IMR-90 (cell line): ENCODE measurements at places on chromosomes 3 and 15. TPM values are rescaled to one million over a fixed set of nuclear protein-coding genes. Genes with fewer than 3 reads are reported as not detected.

DNA sequence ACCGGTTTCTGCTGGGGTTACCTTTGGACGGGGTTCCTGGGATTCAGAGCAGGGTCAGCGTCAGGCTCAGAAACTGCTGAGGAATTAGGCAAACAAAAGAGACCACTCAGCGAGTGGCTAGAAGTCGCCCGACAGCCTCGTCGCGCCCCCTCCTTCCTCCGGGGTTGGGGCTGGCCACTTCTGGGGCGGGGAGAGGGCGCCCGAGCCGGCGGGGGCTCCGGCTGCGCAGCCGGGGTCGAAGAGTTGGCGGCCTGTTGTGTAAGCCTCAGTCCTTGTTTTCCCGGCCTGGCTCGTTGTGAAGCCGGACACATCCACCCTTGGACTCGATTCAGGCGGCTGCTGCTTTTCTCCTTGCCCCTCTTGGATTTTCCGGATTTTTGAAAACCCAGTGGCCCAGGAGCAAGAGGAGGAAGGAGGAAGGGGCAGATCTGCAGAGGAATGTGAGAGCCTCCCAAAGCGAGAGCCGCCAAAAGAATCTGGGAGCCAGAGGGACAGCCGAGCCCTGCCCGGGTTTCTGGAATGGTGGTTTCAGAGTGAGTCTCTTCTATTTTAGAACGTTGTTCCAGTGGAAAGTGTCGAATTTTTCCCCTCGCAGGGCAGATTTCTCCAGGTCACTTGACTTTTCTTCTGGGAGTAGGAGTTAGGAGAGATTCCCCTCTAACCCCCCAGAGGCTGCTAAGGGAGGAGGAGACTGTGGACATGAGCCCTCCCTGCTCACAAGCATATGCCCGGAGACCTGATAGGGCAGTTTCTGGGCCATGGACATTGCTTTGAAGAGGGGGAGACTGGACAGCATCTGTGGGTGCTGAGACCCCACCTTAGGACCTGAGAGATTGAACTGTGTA is 666 bp downstream of the SNX33 start:
- peak overlapping the region; percentile 94 for H3K27ac ChIP-seq
- peak overlapping the region; percentile 88 for H3K4me3 ChIP-seq
- no peak for DNase-seq
- peaks cover 40% of the 10 kb centered on the region for H3K4me1 ChIP-seq
- H3K36me3 ChIP-seq = peaks cover 30% of the 10 kb centered on the region
- H3K27me3 ChIP-seq = no peaks in the 10 kb centered on the region

DNA sequence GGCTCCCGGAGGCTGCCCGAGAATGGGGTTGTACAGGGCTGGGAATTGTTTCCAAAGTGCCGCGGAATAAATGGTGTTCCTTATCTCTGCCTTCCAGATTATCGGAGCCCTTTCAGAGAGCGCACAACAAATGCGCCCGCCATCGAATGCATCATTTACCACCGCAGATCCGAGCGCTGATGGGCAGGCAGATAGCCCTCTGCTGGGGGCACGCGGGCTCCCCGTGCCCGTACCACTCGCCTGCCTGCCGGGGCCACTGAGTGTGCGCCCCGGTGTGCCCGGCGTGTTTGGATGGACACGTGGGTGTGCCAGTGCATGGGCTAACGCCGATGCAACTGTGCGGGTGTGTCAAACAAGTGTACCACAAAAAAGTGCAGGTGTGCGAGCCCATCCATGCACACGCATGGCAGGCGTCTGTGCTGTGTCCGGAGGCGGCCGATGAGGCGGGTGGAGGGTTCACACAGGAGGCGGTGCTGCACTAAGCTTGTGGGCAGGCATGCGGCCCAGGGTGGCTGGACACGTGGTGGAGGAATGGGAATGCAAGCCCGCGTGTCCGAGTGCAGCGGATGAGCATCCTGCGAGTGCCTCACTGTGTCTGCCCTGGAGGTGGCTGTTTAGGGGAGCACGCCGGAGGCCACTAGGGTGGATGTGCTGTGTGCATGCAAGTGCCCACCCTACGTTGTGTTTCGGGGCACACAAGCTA is 3.8 kb upstream of the GATA2 start:
- H3K36me3 ChIP-seq = no peaks in the 10 kb centered on the region
- peak overlapping the region; percentile 57 for H3K4me3 ChIP-seq
- H3K4me1 ChIP-seq = peaks cover 5% of the 10 kb centered on the region
- H3K27ac ChIP-seq = no peak overlapping the region
- H3K27me3 ChIP-seq = peaks cover 40% of the 10 kb centered on the region
- no peak for DNase-seq

DNA sequence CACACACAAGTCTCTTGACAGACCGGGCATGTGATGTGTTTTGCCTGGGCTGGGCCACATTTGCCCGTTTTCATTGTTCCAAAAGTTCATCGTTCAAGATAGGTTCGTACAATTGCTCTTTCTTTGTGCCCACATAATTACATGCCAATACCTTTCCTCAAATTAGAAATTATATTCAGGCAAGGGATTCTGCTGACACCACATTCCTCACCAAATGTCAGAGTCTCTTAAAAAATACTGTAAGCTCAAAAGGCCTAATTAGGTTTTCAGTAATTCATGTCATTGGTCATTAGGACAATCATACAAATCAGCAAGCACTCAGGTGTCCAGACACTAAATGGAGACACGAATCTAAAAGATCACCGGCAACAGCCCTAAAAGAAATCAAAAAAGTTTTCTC is 215.3 kb downstream of the ALCAM start:
- H3K36me3 ChIP-seq = no peaks in the 10 kb centered on the region
- no peaks in the 10 kb centered on the region for H3K27me3 ChIP-seq
- no peak overlapping the region for H3K4me3 ChIP-seq
- no peaks in the 10 kb centered on the region; the same call in 1 of the 2 replicates for H3K4me1 ChIP-seq
- DNase-seq = no peak
- H3K27ac ChIP-seq = no peak overlapping the region

GRCh38 chr15:90419738-90420406 is 31.8 kb downstream of the IQGAP1 start:
- peak overlapping the region; percentile 6; the same call in 1 of the 2 replicates for H3K4me3 ChIP-seq
- no peaks in the 10 kb centered on the region for H3K36me3 ChIP-seq
- peak; percentile 92 for DNase-seq
- H3K4me1 ChIP-seq = peaks cover 17% of the 10 kb centered on the region
- peak overlapping the region; percentile 80 for H3K27ac ChIP-seq

- DNase-seq = no peak
- no peak overlapping the region for H3K27ac ChIP-seq
- H3K4me1 ChIP-seq = no peaks in the 10 kb centered on the region
- no peak overlapping the region for H3K4me3 ChIP-seq
Observed at GRCh38 chr3:190293621-190294020, 28.6 kb downstream of the CLDN1 start.

- H3K4me1 ChIP-seq = no peaks in the 10 kb centered on the region
- H3K36me3 ChIP-seq = no peaks in the 10 kb centered on the region
- DNase-seq = no peak
- H3K27me3 ChIP-seq = no peaks in the 10 kb centered on the region
- H3K4me3 ChIP-seq = no peak overlapping the region
Observed at GRCh38 chr3:164640591-164640990, 437.7 kb downstream of the SI start.

DNA sequence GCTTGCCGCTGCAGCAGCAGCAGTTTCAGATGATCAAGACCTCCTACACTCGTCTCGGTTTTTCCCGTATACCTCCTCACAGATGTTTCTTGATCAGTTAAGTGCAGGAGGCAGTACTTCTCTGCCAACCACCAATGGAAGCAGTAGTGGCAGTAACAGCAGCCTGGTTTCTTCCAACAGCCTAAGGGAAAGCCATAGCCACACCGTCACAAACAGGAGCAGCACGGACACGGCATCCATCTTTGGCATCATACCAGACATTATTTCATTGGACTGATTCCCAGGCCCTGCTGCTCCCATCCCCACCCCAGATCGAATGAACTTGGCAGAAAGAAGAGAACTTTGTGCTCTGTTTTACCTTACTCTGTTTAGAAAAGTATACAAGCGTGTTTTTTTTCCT is 17.6 kb downstream of the CALML4 start:
- no peaks in the 10 kb centered on the region for H3K27me3 ChIP-seq
- no peak overlapping the region for H3K4me3 ChIP-seq
- peak; percentile 88 for DNase-seq
- peaks cover 11% of the 10 kb centered on the region for H3K4me1 ChIP-seq
- peak overlapping the region; percentile 68; the same call in 1 of the 2 replicates for H3K27ac ChIP-seq

DNA sequence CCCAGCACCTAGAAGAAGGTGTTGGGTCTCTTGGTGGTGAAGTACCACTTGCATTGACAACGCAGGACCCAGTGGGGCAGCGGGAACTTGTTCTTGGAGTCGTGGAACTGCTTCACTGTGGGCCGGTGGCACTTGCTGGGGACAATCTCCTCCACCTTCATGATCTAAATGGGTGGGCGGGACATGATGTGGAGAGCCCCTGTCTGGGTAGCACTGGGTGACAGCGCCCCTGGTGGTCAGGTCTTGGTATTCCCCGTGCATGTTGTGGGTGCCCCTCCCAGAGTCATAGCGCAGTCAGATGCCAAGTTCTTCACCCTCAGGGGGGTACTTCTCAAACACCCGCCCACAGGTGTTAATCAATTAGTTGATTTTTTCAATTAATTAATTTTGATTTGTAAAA is 60.2 kb downstream of the AGBL1 start:
- no peaks in the 10 kb centered on the region for H3K4me1 ChIP-seq
- no peaks in the 10 kb centered on the region for H3K36me3 ChIP-seq
- no peak overlapping the region for H3K4me3 ChIP-seq

- no peak overlapping the region for H3K4me3 ChIP-seq
- peaks cover 25% of the 10 kb centered on the region for H3K4me1 ChIP-seq
- no peaks in the 10 kb centered on the region for H3K36me3 ChIP-seq
Observed at GRCh38 chr3:73557986-73558726, 66.6 kb downstream of the PDZRN3 start.

DNA sequence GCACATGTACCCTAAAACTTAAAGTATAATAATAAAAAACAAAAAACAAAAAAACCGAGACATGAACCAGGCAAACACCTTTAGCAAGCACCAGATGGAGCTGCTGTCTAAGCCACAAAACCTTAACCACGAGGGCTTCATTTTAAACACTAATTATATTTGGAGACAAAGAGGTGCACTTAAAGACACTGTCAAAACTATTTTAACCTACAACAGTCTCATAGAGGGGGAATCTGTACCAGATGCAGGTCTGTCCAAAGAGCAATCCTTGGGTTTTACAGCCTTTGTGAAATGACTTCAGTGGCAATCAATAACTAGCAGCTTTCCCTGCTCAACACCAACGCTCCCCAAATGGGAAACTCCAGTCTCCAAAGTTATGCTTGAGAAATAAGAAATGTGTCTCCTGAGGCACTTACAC is 115.7 kb upstream of the TSPAN3 start:
- peaks cover 3% of the 10 kb centered on the region for H3K4me1 ChIP-seq
- DNase-seq = peak; percentile 47
- H3K27me3 ChIP-seq = no peaks in the 10 kb centered on the region
- no peak overlapping the region for H3K4me3 ChIP-seq
- H3K36me3 ChIP-seq = no peaks in the 10 kb centered on the region; the same call in none of the 2 replicates

- DNase-seq = peak; percentile 45
- H3K4me3 ChIP-seq = no peak overlapping the region
- H3K4me1 ChIP-seq = no peaks in the 10 kb centered on the region
- H3K27ac ChIP-seq = no peak overlapping the region
- H3K27me3 ChIP-seq = no peaks in the 10 kb centered on the region
Observed at GRCh38 chr15:74631935-74632560, 16.4 kb downstream of the CLK3 start.

DNA sequence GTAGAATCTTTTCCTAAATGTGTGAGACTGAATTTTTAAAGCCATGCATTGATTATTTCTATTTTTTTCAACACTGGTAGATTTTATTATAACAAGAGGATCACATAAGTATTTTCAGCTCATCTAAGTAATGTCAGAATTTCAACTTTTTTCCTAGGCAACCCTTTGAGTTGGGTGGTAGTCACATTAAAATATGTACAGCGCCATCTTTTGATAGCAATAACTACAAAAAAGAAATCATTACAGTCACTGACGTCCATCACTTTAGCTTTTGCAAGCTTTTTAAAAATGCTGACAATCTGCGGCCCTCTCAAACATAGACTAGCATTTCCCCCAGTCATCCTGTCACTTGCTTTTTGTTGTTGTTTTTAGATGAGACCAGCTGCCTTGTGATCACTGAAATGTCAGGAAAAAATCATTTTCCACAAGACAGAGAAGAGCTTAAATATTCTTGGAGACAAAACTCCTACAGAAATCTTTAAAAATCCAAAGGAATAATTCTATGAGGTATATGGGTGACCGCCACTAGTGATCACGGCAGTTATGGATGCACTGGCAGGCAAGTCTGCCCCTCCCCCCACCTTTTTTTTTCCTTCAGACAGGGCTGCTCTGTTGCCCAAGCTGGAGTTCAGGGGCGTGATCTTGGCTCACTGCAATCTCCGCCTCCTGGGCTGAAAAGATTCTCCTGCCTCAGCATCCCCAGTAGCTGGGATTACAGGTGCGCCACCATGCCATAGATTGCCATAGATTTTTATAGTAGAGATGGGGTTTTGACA is 384.0 kb upstream of the KCNMB2 start:
- DNase-seq = no peak
- H3K27ac ChIP-seq = no peak overlapping the region
- H3K27me3 ChIP-seq = no peaks in the 10 kb centered on the region
- no peaks in the 10 kb centered on the region for H3K36me3 ChIP-seq

- H3K36me3 ChIP-seq = no peaks in the 10 kb centered on the region
- DNase-seq = no peak
- no peak overlapping the region for H3K4me3 ChIP-seq
Observed at GRCh38 chr3:119632216-119632615, 28.2 kb downstream of the POPDC2 start.

GRCh38 chr3:123723070-123723469 is 138.2 kb upstream of the HACD2 start:
- peaks cover 50% of the 10 kb centered on the region for H3K36me3 ChIP-seq
- H3K27me3 ChIP-seq = no peaks in the 10 kb centered on the region
- no peak overlapping the region for H3K4me3 ChIP-seq
- H3K4me1 ChIP-seq = peaks cover 20% of the 10 kb centered on the region

CYP1A2 gene
- not detected in 2 replicates for total RNA-seq

GRCh38 chr3:157311633-157312375 is 124.8 kb upstream of the PTX3 start:
- no peaks in the 10 kb centered on the region for H3K27me3 ChIP-seq
- H3K4me1 ChIP-seq = peaks cover 5% of the 10 kb centered on the region
- no peak overlapping the region for H3K4me3 ChIP-seq
- peak; percentile 94 for DNase-seq
- H3K36me3 ChIP-seq = no peaks in the 10 kb centered on the region

- peaks cover 2% of the 10 kb centered on the region; the same call in 1 of the 2 replicates for H3K36me3 ChIP-seq
- no peak for DNase-seq
- no peak overlapping the region for H3K4me3 ChIP-seq
- H3K27ac ChIP-seq = no peak overlapping the region
- H3K4me1 ChIP-seq = peaks cover 30% of the 10 kb centered on the region
- H3K27me3 ChIP-seq = no peaks in the 10 kb centered on the region
Observed at GRCh38 chr15:75695220-75695619, 17.4 kb downstream of the CSPG4 start.

DNA sequence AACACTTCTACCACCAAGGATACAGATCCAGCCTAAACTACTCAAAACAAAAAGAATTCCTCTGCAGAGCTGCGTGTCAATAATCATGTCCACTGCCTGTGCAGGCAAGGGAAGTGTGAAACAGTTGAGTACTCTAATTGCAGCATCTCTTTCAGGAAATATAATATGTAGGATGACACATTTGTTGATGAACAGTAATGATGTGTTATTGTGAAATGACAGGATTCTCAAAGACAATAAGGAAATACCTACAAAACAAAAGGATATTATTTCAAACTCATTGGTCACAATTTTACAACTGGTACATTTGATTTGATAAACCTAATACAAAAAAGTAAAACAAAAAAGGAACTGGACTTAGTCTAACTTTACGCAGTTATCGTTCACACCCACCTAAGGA is 4.4 kb downstream of the SPG11 start:
- H3K4me1 ChIP-seq = 0 out of 2 replicates have a peak, but pooled peaks cover 3% of the 10 kb centered on the region
- peaks cover 7% of the 10 kb centered on the region for H3K36me3 ChIP-seq
- no peak overlapping the region for H3K4me3 ChIP-seq
- no peaks in the 10 kb centered on the region for H3K27me3 ChIP-seq
- no peak for DNase-seq

ARHGEF3 gene
- 2.3 and 2.5 TPM in 2 replicates for total RNA-seq

MLF1 gene
- 5.2 and 7.5 TPM in 2 replicates for total RNA-seq
